H1 (cell line): ENCODE measurements at places on chromosomes 11 and 22. TPM values are rescaled to one million over a fixed set of nuclear protein-coding genes. Genes with fewer than 3 reads are reported as not detected.

- no peaks in the 10 kb centered on the region for H3K27me3 ChIP-seq
- H3K4me3 ChIP-seq, result no peak overlapping the region
- H3K4me1 ChIP-seq, result peaks cover 7% of the 10 kb centered on the region
- H3K36me3 ChIP-seq, result no peaks in the 10 kb centered on the region
- no peak overlapping the region for H3K27ac ChIP-seq
- DNase-seq, result no peak
Measured at GRCh38 chr11:73157101-73158010, 15.2 kb upstream of the FCHSD2 start.

GRCh38 chr11:123261345-123262106 is 66.5 kb upstream of the CLMP start:
- no peaks in the 10 kb centered on the region for H3K4me1 ChIP-seq
- no peaks in the 10 kb centered on the region for H3K36me3 ChIP-seq
- DNase-seq, result peak; percentile 97
- H3K27ac ChIP-seq, result no peak overlapping the region
- peak overlapping the region; percentile 38; the same call in 1 of the 2 replicates for H3K4me3 ChIP-seq

DNA sequence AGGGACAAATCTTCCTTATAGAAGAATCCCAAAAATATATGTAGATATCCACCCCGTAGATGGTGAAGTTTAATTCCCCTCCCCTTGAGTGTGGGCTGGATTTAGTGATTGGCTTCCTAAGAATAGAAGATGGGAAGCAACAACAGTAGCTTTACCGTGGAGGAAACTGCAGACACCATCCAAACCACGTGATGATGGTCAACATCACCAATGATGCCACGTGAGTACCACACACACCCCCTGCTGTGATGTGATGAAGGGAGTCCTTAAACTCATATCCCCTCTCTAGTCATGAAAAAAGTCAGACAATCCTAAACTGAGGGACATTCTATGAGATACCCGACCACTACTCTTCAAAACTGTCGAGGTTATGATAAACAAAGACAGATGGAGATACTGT is 76.4 kb upstream of the SLC22A12 start:
- H3K4me3 ChIP-seq, result no peak overlapping the region
- H3K27ac ChIP-seq, result no peak overlapping the region
- H3K4me1 ChIP-seq, result no peaks in the 10 kb centered on the region
- no peak for DNase-seq
- H3K27me3 ChIP-seq, result no peaks in the 10 kb centered on the region
- H3K36me3 ChIP-seq, result no peaks in the 10 kb centered on the region

GRCh38 chr11:35943309-35943708 is 553 bp upstream of the LDLRAD3 start:
- H3K4me1 ChIP-seq, result peaks cover 25% of the 10 kb centered on the region
- no peaks in the 10 kb centered on the region for H3K36me3 ChIP-seq
- H3K27me3 ChIP-seq, result no peaks in the 10 kb centered on the region; the same call in 1 of the 2 replicates
- H3K27ac ChIP-seq, result no peak overlapping the region

The PGA3 gene
- total RNA-seq, result not detected in 2 replicates

GRCh38 chr11:117861151-117862018 is 15.1 kb downstream of the FXYD6 start:
- peaks cover 17% of the 10 kb centered on the region for H3K4me1 ChIP-seq
- peak; percentile 72 for DNase-seq
- no peaks in the 10 kb centered on the region for H3K27me3 ChIP-seq
- no peak overlapping the region for H3K27ac ChIP-seq

The SCGB2A2 gene
- total RNA-seq, result not detected in 2 replicates

DNA sequence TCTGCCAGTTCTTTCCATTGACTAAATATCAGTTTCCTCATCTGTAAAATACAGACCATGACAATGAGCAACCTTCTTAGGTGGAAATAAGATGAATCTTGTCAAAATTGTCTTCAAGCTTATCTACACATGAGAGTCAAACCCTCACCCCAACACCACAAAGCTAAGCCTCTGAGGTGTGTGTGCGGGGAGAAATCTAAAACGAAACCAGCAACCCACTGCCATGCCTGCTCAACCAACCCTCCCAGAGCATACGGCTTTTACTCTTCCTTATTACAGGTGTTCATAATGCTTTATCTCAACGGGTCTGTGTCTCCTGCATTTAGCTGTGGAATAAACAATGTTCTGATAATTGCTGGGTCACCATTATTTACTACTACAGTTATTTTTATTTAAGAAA is 235.4 kb downstream of the KIRREL3 start:
- H3K4me1 ChIP-seq, result no peaks in the 10 kb centered on the region
- no peak overlapping the region for H3K27ac ChIP-seq
- DNase-seq, result no peak
- no peaks in the 10 kb centered on the region for H3K27me3 ChIP-seq
- H3K36me3 ChIP-seq, result no peaks in the 10 kb centered on the region

DNA sequence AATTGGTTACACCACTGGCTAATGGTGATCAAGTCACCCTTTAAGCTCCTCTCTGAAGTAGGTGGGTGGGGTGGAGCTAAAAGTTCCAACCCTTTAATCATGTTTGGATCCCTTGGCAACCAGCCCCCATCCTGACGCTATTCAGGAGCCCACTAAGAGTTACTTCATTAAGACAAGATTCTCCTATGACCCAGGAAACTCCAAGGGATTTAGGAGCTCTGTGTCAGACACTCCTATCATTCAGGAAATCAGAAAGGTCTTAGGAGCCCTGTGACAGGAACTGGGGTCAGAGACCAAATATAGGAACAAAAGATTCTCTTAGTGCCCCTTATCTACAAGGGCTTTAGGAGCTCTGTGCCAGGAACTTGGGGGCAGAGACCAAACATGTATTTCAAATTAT is 141.3 kb downstream of the ATG16L2 start:
- DNase-seq, result no peak
- H3K27me3 ChIP-seq, result no peaks in the 10 kb centered on the region
- no peak overlapping the region for H3K27ac ChIP-seq
- H3K36me3 ChIP-seq, result no peaks in the 10 kb centered on the region

The DCHS1 gene
- total RNA-seq, result 10.5 and 11.3 TPM in 2 replicates

- no peak overlapping the region for H3K27ac ChIP-seq
- peaks cover 7% of the 10 kb centered on the region; the same call in 1 of the 2 replicates for H3K27me3 ChIP-seq
- H3K36me3 ChIP-seq, result no peaks in the 10 kb centered on the region
- no peaks in the 10 kb centered on the region for H3K4me1 ChIP-seq
Measured at GRCh38 chr22:21044931-21045584, 688 bp upstream of the LRRC74B start.

DNA sequence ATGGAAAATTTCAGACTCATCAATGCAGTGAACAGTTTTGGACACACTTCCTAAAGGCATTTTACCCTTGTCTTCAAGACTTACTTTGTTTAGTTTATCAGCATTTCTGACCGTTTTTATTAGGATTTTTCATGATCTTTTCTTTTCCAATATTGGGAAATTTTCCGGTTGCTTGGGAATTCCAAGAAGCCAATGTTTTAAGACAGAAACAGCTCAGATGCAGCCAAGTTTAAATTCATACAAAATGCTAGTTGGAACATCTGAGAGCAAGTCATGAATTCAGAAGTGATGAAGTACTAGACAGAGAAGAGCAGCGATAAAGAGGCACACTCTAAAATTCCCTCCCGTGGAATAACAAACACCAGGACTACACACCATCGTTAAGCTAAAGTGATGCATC is 68.6 kb downstream of the RAB38 start:
- H3K4me3 ChIP-seq, result no peak overlapping the region
- no peak overlapping the region for H3K27ac ChIP-seq
- no peaks in the 10 kb centered on the region for H3K27me3 ChIP-seq
- DNase-seq, result no peak
- peaks cover 5% of the 10 kb centered on the region; the same call in 1 of the 2 replicates for H3K4me1 ChIP-seq

GRCh38 chr11:86803136-86804045 is 3.0 kb downstream of the PRSS23 start:
- no peak for DNase-seq
- H3K27ac ChIP-seq, result no peak overlapping the region
- H3K27me3 ChIP-seq, result no peaks in the 10 kb centered on the region
- peaks cover 9% of the 10 kb centered on the region for H3K4me1 ChIP-seq
- no peak overlapping the region for H3K4me3 ChIP-seq
- H3K36me3 ChIP-seq, result no peaks in the 10 kb centered on the region

- H3K4me3 ChIP-seq, result peak overlapping the region; percentile 38
- H3K27me3 ChIP-seq, result no peaks in the 10 kb centered on the region; the same call in none of the 2 replicates
- no peak overlapping the region for H3K27ac ChIP-seq
- H3K36me3 ChIP-seq, result no peaks in the 10 kb centered on the region
- H3K4me1 ChIP-seq, result peaks cover 46% of the 10 kb centered on the region
Measured at GRCh38 chr11:849104-849824, 6.6 kb downstream of the TSPAN4 start.

DNA sequence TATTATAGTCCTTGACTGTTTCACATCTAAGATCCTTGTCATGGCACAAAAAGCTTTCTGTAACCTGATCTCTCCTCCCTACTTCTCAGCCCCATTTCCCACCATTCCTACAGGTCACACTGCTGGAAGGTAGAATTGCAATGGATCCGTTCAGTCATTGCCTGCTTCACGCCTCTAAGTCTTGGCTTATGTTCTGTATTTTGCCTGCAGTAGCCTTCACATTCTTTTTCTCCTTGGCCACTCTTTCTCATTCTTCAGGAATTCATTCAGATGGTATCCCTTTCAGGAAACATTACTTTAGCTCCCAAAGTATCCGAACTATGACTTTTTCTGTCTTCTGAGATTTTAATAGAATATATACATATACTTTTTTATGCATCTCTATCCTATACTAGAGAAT is 731.5 kb downstream of the NTM start:
- DNase-seq, result no peak
- H3K36me3 ChIP-seq, result no peaks in the 10 kb centered on the region
- H3K27me3 ChIP-seq, result no peaks in the 10 kb centered on the region
- no peak overlapping the region for H3K4me3 ChIP-seq
- H3K27ac ChIP-seq, result no peak overlapping the region
- H3K4me1 ChIP-seq, result peaks cover 8% of the 10 kb centered on the region

DNA sequence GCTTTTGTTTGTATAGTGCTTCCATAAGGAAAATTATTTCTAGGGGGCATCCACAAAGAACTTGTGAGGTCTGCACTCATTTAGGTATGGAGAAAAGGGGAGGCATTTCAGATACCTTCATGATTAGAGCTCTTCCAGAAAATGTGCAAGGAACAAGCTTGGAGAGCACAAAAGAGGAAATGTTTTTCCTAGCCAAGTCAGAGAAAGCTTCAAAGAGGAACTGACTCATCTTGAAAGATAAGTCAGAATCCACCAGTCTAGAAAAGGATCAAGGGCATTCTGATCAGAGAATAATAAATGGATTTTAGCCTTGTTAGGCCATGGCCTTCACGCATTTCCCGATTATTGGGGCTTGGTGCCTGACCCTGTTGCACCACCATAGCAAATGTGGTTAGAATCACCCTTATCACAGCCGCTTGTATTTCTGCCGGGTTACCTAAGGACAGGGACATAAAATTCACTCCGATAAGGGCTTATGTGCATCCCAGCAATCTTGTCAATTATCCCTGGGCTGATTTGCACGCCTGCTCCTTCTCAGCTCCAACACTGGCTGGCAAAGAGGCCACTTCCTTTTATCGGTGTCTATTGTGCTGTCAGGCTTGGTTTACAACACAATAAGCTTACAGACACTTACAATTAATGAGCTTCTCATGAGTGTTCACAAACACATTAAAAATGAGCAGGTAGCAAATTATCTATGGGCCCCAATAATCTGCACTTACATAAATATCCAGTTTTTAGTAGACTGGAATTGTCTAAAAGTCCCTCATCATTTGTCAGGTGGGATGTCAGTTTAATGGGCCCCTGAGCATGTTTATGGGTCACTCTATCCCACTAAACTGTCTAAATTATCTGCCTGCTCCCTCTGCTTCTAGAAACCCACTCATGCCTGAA is 613.5 kb downstream of the SOX6 start:
- no peaks in the 10 kb centered on the region for H3K27me3 ChIP-seq
- no peak overlapping the region for H3K27ac ChIP-seq
- H3K4me3 ChIP-seq, result no peak overlapping the region
- no peak for DNase-seq
- H3K4me1 ChIP-seq, result no peaks in the 10 kb centered on the region

DNA sequence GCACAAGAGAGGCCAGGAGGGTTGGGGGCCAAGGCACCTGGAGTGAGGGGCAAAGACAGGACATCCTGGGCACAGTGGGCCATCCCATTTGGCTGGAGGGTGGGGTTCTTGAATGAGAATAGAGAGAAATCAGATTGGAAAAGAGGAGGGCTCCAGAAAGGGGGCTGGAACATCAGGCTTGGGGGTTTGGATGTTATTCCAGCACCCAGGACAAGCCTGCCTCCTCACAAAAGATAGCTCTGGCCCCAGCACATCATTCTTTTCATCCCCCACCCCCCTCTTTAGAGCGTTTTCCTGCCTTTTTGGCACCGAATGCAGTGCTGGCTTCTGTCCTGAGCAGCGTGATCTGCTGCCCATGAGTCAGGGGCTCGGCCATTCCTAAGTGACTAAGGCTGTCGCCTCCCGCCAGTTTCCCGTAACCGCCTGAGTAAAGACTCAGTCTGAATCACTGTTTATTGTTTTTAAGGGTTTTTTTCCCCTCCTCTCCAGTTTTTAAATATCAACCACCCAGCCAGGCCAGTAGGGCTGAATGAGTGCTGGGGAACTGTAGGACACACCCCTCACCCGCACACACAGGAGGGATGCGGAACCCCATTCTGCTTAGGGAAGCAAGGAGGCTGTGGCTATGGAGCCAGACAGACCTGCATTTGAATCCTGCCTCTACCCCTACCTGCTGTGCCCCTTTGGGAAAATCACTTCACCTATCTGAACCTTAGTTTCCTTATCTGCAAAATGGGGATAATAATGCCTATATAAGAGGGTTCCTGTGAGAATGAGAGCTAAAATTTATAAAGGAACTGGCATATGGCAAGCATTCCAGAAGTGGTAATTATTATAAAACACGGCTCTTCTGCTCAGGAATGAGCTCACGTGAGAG is 32.4 kb upstream of the NAV2 start:
- DNase-seq, result peak; percentile 56
- H3K4me3 ChIP-seq, result no peak overlapping the region
- H3K36me3 ChIP-seq, result no peaks in the 10 kb centered on the region
- H3K27ac ChIP-seq, result no peak overlapping the region
- no peaks in the 10 kb centered on the region for H3K27me3 ChIP-seq

DNA sequence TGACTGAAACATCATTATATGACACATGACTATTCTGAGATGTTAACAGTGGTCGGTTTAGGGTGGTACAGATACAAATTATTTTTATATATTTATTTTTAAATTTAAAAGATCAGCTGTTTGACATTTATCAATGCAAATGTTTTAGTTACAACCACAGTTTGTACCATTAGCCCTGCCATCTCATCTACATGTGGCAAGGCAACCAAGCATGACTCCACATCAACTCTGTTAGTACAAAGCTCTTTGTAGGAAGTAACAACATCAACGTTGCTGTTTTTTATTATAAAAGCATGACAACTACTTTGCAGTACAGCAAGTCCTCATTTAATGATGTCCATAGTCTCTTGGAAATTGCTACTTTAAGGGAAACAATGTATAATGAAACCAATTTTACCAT is 40.8 kb downstream of the ENTHD1 start:
- no peak overlapping the region for H3K4me3 ChIP-seq
- H3K27ac ChIP-seq, result no peak overlapping the region
- no peaks in the 10 kb centered on the region for H3K4me1 ChIP-seq

GRCh38 chr22:35496768-35497312 is 43.8 kb upstream of the RASD2 start:
- no peak for DNase-seq
- H3K4me1 ChIP-seq, result no peaks in the 10 kb centered on the region
- no peaks in the 10 kb centered on the region; the same call in 1 of the 2 replicates for H3K27me3 ChIP-seq
- no peak overlapping the region for H3K4me3 ChIP-seq
